ENCODE measurements at places on chromosomes 11 and 22.

DNA sequence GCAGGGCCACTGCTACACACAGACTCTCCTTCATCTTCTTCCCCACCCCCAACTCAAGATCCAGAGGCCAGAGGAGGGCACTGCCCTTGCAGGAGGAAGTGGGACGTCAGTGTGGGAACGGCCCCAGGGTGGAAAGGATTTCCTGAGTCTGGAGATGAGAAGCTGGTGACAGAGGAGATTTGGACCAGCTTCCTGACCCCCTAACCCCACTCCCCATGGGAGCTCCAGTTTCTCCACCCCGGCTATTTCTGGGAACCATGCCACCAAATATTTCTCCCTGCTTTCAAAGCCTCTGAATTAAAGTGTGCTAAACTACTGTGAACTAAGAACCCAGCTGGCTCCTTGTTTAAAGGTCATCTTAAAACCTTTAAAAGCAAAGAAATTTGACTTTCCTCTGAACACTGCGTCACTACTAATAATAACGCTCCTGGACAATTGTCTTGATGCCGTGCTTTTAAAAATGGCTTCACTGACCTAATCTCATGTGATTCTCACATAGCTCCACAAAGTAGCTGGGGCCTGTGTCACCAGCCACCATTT is 46.6 kb downstream of the CWC15 start:
- no peak for DNase-seq

GRCh38 chr11:9851366-9851765 is 187.5 kb downstream of the SWAP70 start:
- no peak for DNase-seq

DNA sequence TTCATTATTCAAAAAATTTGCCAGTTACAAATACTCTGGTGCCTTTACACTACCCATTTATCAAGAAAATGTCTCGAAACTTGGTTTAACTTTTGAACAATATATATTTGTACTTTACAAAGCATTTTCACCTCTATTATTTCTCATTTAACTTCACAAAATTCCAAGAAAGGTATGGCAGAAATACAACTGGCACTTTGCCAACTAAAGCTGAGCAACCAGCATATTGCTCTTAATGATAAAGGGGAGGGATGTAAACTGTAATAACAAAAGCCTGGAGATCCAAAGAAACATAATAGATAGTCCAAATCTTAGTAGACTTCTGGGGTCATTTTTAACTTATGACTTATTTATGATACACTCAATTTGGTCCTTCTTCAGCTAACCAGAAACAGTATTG is 7.7 kb downstream of the PITPNB start:
- DNase-seq = no peak

- DNase-seq = no peak
Measured at GRCh38 chr22:20128902-20129746, 2.5 kb upstream of the ZDHHC8 start.

DNA sequence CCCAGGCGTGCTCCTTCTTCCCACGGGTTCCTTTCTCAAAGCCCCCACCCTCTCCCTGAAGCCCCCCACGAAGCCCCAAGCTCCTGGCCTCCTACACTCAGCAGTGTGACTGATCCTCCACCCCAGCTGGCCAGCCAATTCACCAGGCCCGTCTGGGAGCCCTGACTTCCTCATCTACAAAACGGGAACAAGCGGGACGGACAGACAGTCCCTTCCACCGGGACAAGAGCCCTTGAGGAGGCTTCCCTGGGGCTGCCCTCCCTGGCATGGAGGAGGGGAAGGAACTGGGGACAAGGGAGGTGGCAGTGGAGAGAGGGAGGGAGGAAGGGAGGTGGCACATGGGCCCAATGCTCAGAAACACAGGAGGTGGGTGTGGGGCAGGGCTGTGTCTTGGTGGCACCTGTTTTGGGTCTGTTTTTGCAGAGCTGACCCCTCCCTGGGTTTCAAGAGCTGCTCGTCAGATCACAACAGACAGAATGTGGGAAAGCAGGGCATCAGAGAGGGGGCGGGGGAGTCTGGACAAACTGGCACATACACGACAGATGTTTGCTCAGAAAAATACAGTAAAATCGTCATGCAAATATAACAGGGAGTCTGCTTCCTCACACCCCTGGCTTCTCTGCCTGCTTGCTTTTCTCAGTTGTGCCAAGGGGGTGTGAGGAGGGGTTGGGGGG is 56.8 kb downstream of the ELFN2 start:
- DNase-seq = no peak

DNA sequence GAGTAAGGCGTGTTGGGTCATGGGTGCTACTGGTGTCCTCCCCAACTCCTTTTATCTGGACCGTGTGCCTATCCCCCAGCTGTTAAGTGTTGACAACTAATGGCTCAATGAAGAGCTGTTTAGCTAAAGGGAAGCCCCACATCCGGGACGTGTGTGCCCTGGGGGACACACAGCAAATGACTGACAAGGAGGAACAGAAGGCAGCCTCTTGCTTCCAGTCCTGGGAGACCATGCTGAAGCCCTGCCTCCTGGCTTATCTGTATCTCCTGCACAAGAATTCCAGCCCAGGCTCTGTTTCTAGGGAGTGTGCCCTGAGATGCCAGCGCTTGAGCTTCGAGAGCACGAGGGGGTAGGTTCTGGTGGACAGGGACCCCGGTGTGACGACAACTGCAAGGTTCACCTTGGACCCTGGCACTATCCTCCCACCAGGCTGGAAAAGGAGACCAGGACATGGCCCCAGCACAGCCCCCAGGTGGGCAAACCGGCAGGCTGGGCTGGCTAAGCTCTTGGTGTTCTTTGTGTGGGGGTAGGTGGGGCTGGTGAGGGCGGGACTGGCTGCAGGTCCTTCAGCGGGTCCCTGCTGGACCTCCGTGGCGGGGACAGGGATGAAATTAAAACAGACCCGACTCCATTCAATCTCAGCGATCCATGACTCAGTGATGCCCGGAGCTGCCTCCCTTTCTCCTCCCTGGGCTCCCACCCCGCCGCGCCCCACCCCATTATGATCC is 21.0 kb downstream of the ASCL2 start:
- DNase-seq = no peak

DNA sequence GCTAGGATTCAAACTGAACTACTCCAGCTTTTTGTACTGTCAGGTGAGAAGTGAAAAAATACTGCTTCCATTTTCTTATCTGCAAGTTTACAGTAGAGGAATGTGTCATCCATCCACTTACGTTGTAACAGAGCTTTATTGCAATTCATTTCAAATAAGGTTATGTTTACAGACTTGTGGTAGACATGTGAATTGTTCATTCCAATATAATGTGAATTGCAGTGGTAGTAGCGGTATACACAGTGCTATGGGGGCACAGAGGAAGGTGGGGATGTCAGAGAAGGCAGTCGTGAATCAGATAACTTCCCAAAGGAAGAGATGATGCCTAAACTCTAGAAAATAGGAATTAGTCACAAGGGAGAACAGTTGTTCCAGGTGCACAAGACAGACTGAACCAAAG is 42.5 kb downstream of the CEP57 start:
- no peak for DNase-seq

Measured in stimulated activated CD8-positive, alpha-beta memory T cell treated with anti-CD3 and anti-CD28 coated beads, Interleukin-2, amount 100 ng/mL, for 1 hour (primary cell).